EH (cell line): ENCODE measurements at places on chromosomes 5 and 9.

DNA sequence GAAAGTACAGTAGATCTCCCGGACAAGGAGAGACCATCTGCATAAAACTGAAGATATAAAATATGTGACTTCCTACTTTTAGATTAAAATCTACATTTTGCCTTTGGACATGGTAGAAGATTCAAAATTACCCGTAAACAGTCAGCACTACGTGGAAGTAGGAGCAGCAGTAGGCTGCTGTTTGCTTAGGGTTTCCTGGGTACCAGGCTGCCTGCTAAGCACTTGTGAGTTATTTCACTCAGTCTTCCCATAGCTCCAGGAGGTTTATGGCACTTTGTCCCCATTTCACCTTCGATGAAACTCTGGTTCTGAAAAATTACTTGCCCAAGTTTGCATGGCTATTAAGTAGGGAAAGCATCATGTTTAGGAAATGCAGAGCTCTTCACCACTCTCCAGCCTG lies 92.6 kb downstream of the STK32A start:
- DNase-seq = no peak

GRCh38 chr5:107341376-107342084 lies 329.2 kb downstream of the EFNA5 start:
- no peak for DNase-seq

DNA sequence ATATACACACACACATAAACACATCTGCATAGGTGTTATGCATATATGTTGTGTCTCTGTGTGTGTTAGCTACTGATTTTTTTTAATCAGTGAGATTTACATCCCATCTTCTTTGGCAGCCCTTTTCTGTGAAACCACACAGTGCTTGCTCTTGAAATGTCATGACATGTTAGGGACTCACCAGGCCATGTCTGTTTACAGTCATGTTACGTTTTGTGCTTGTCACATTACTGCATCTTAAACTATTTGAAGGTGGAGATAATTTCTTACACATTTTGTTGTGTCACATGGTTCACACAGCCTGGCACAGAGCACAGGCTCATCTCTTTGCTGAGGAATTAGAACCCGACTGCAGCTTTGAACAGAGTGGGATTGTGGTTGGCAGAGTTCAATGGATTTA lies 364.4 kb upstream of the RIOK2 start:
- no peak for DNase-seq

GRCh38 chr5:181217803-181218062 lies 5.3 kb upstream of the TRIM41 start:
- no peak for DNase-seq

GRCh38 chr5:337563-338130 lies 16.1 kb downstream of the AHRR start:
- DNase-seq = peak; percentile 70

GRCh38 chr9:114285166-114285867 lies 37.6 kb upstream of the ORM1 start:
- peak; percentile 95 for DNase-seq

- DNase-seq = no peak
Observed at GRCh38 chr9:31582071-31582470, 802.4 kb upstream of the ACO1 start.

DNA sequence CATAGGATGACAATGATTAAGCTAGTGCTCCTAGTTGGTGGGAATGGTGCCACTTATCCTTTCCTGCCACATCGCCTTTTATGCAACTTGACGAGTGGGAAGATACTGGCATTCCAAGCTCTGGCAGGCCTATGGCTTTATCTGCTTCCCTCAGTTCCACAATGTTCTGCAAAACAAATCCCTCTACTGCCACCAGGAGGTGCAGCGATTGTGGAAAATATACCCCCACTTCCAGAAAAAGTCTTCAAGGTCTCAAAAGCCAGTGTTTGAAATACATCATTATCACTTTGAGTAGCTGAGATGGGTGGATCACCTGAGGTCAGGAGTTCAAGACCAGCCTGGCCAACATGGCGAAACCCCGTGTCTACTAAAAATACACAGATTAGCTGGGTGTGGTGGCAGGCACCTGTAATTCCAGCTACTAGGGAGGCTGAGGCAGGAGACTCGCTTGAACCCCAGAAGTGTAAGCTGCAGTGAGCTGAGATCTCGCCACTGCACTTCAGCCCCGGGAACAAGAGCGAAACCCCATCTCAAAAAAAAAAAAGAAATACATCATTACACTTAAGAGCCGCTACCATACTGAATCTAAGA lies 3.4 kb downstream of the CLINT1 start:
- DNase-seq = peak; percentile 67

DNA sequence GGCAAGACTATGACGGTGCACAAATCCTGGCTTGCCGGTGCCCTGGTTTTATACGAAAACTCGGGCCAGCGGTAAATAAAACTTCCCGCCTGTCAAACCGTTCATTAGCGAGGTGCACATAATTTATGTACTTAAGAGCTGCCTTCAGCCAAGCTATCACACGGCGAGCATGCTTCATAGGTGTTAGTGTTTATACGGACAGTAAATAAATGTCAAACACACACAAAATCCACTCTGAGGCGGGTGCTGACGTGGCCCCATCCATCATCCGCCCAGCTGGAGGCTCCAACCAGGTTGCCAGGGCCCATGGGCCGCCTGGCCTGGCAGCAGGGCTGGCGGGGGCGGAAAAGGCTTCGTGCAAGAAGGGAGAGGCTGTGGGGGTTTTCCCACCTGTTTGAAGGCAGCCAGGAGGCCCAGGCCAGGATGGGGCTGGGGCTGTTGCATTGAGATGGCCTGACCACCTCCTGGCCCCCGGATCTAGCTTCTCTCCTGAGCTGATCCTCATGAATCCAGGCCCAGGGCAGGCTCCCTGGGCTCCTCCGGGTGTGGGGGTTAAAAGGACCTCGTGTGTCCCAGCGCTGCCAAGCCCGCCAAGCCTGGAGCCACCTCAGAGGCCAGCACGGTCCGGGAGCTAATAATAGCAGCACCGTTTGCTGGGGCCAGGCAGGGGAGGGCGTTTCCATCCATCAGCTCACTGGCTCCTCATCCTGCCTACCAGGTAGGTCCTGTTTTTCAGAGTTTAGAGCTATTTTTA lies 43.2 kb downstream of the BARX1 start:
- DNase-seq = no peak

DNA sequence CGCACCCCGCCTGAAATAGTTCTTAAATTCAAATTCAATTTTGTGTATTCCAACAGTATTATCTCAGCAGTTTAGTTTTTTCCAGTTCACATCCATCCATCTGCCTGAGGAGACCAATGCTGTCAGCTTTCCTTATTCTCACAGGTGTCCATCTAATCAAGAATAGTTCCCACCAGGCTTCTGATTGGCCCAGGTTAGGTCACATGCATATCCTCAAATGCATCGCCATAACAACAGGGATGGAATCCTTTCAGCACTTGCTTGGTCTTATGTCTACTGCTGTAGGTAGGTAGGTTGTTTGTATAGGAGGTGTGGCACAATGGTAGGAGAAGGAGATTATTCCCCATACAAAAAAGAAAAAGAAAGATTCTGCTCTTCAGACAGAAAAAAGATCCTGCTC lies 91.2 kb downstream of the UBE2R2 start:
- DNase-seq = no peak

DNA sequence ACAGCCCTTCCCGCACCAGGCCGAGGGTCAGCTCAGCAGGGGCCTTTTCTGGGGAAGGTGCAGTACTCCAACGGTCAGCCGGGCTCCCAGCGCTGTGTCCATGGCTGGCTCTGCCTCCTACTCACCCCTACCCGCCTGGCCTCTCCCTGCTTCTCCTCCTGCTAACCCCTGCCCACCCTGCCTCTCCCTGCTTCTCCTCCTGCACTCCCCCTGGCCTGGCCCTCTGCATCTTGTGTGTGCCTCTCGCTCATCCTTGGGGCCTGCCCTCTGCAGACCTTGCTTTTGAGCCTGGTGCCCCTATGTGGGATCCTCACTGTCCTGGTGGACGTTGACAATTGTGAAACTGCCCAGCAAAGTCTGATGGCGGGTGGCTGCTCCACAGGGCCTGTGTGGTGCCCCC lies 274.6 kb upstream of the IRX2 start:
- no peak for DNase-seq

- DNase-seq = no peak
Observed at GRCh38 chr5:10065428-10066000, 184.2 kb downstream of the ATPSCKMT start.

- no peak for DNase-seq
Observed at GRCh38 chr5:101675510-101676219, 620.4 kb downstream of the SLCO4C1 start.

GRCh38 chr9:122819326-122819725 lies 9.1 kb downstream of the PDCL start:
- peak; percentile 41 for DNase-seq

- DNase-seq = peak; percentile 23
Observed at GRCh38 chr9:125189011-125189360, 617 bp downstream of the PPP6C start.

DNA sequence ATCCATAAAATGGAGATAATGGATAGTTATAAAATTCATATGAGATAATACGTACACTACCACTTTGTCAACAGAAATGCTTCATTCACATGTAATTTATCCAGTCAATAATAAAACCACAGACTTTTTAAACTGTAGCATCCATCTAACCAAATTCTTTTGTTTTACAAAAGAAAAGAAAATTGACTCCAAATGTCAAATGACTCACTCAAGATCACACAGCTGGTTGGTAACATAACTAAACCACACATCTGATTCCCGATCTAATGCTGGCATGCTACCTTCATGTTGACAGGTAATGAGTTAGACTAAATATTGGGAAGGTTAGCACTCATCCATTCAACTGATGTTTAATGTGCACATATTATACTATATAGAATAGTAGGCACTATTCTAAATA lies 4.9 kb downstream of the FRMD3 start:
- no peak for DNase-seq

DNA sequence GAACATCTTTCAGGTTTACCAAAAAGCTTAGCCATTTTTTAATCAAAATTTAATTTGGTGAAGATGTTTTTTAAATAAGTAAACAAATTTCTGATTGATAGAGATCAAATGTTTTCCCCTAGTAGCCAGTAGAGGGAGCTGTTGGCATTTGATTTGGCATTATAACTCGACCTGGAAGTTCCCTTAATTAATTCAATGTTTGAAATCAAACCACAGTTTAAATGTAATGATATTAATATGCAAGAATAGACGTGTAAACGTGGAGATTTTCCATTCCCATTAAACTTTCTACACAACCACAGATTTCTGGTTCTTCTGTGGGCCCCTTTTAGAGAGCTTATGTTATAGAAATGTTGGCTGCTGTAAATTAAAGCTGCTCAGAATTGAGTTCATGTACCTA lies 148.1 kb upstream of the MPDZ start:
- DNase-seq = peak; percentile 51

DNA sequence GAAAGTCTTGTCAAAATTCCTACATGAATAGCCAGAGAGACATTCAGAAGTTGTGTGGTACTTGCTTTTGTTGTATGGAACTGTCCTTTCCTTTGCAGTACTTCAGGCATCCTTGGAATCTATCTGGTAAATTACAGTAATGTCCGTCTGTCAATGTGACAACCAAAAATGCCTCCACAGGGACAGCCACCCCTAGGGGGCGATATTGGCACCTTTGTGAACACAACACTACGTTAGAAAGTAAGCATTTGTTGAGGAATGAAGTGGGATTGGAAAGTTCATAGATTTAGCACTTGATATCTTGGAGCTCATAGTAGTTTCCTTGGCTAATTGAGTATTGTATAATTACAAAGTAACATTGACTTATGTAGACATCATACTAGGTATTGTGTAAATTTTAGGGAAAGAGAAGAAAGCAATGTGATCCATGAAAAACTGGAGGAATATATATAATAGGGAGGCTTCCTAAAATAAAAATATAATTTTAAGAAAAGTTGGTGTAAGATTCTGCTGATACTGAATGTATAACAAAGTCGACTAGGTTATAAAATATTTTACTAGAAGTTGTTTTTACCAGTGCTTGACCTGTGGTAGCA lies 32.7 kb downstream of the TMEFF1 start:
- DNase-seq = peak; percentile 60
